Chondrocyte (in vitro differentiated cells): ENCODE measurements at places on chromosomes 11 and 22.

GRCh38 chr11:1779806-1780699, 16.3 kb upstream of the CTSD start:
- peak; percentile 86 for DNase-seq

GRCh38 chr22:42275176-42275575, 4.7 kb upstream of the TCF20 start:
- DNase-seq, result peak; percentile 58

- DNase-seq, result no peak
Measured at GRCh38 chr22:40035351-40035750, 40.6 kb downstream of the FAM83F start.

DNA sequence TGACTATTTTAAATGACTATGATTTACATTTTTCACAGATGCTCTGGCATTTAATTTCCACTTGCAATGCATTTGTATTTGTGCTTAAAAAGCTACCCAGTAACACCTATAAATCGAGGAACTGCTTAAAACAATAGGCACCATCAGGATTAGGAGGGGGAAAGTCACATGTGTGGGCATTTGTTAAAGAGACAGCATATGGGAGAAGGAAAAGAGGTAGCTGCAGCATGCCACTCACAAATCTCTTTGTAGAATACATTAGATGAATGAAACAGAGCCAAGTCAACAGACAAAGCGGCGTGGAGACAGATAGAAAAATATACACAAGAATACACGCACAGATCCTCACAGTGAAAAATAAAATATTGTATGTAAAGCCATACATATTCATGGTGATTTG, 228.0 kb downstream of the CADM1 start:
- DNase-seq, result no peak

- DNase-seq, result no peak
Measured at GRCh38 chr11:83970061-83970671, 684.0 kb upstream of the CCDC90B start.

- no peak for DNase-seq
Measured at GRCh38 chr11:78438298-78438975, 20.8 kb upstream of the GAB2 start.

GRCh38 chr11:1129611-1130160, 28.1 kb upstream of the MUC5AC start:
- no peak for DNase-seq

DNA sequence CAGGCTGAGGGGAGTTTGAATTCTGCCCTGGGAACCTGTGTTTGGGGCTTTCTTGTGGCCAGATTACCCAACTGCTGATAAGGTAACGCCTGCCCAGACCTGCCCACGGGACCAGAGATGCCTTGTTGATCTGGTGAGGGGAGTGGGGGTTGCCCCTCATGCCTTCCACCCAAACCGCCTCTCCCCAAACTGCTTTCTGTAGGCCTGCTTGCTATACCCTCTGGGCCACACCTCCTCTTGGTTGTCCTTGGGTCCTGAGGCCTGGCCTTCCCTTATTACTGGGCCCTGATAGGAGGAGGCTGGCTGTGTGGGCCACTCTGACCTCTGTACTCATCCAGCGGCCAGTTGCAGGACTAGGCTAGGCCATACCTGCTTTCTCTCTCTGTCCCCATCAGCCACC, 3.4 kb downstream of the P2RY2 start:
- peak; percentile 54 for DNase-seq

DNA sequence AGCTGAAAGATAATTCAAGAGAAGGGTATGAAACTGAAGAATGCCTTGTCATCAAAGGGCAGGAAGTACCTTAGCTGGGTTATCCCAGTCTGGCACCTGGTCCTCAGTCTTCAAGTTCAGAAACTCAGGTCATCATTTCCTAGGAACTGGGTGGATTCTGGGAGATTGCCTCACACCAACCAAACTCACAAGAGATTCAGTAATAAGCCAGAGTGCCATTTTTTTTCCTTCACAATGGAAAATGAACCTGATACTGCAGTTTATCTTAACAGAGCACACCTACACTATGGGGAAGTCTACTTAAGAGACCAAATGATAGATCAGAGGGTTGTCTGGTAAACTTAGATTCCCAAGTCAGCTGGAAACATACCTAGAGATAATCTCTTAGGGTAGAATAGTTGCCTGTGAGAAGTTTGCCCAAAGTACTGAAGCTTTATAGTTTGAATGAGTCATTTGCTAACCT, 3.8 kb upstream of the BUD13 start:
- DNase-seq, result no peak

DNA sequence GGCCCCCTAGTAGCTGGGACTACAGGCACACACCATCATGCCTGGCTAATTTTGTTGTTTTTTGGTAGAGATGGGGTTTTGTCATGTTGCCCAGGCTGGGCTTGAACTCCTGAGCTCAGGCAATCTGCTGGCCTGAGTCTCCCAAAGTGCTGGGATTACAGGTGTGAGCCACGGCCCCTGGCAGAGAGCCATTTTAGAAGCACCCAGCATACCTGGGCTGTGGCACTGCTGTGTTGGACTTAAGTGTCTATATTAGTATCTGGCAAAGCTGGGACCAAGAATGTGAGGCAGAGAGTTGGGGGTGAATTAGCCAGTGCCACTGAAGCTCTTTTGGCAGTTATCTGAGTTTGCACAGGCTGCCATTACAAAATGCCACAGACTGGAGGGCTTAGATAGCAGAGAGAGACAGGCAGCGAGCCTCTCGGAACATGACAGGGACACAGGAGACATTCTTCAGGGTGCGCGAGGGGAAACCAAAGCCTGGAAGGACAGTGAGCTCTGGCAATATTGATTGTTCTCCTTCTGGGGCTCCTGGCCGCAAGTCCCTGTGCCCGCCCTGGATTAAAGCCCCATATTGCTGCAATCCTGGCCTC, 87.7 kb upstream of the ALX4 start:
- no peak for DNase-seq

DNA sequence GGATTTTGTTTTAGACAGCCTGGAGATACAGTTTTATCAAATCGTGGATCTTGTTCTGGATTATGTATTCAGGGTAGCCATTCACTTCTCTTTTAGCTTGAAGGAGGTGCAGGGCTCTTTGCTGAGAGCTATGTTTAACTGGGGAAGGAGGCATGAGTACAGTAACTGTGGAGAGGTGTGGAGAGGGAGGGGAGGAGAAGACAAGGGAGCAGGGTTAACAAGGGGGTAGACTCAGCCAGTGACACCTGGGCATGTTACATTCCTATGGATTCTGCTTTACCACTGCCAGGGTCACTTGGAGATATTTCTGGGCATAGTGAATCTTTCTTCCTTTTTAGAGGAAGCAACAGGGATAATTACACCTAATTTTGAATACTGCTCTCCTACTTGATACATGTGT, 536.0 kb downstream of the TMEM135 start:
- no peak for DNase-seq

GRCh38 chr22:30483169-30483568, 11.4 kb upstream of the SEC14L3 start:
- no peak for DNase-seq

- DNase-seq, result no peak
Measured at GRCh38 chr22:38316364-38317121, 690 bp downstream of the CSNK1E start.

GRCh38 chr22:47083379-47083986, 321.0 kb downstream of the TBC1D22A start:
- DNase-seq, result no peak

DNA sequence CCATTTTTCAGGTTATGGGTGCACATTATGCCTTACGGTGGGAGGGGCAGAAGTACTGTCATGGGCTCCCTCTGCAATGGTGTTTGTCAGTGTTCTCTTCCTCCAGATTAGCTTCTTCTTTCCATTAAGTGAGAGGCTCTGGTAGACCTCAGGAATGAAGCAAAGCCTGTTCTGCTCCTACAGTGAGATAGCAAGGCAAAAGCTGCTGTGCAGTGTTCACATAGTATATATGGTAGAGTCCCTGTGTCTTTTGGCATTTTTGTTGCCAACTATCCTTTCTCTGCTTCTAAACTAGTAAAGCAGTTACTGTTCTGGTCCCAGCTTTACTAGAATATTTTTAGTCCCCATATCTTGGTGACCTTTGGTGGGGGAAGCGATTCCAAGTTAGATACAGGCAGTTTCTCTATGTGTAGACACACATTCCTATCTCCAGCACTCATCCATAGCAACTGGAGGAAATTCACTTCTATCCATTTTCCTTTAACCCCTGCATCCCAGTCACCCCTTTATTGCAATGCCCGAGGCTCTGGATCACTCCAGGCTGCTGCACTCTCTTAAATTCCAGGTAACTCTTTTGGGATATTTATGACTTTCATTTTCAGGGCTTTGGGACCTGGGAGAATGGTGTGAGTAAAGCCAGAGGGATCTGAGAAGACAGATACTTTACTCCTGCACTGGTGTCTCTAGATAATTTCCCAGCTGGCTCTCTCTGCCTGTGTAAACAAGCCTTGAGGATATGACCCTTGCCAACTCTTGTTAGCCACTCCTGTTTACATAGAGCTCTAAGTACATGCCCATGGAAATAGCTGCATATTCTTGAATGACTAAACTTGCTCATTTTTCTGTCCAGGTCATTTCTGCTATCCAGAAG, 3.9 kb upstream of the TRIM34 start:
- no peak for DNase-seq
